Stimulated activated CD4-positive, alpha-beta T cell treated with anti-CD3 and anti-CD28 coated beads, Interleukin-1b, Interleukin-23, amount 100 ng/mL, for 1 hour (primary cell): ENCODE measurements at places on chromosomes 1 and 21.

GRCh38 chr21:43603641-43604504 is 55.4 kb downstream of the HSF2BP start:
- DNase-seq, result no peak

DNA sequence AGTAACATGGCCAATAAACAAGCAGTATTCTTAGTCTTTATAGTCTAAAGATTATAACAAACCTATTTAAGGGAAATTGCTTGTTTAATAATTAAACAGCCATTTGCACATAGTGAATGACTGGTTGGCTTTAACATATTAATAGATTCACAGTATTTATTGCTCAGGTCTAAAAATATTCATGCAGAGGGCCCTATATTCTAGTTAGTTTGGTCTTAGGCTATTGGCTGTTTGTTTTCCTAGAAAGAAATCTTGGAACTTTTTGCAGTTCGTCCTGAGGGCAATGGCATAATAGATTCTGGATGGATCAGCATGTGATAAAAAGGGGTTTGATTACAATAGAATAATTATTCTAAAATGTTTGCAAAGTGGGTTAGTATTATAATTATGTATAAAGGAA is 34.7 kb downstream of the BACH1 start:
- no peak for DNase-seq

GRCh38 chr1:93750955-93751354 is 69.3 kb upstream of the BCAR3 start:
- DNase-seq, result no peak

DNA sequence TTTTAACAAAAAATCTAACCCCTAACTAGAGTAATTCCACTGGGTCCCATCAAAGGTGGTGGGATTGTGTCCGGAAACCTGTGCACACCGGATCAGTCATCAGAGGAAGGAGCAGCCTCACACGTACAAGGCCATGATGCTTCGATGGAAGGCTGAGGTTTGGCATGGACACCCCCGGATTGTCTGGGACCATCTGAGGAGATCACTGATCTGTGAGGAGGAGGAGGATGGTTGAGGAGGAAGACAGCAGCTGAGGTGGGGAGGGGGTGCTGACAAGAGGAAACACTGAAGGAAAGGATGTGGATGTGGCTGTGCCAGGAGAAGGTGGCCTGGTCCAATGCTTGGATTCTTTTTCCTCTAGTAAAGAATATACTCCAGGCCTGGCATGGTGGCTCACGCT is 41.3 kb downstream of the GPR161 start:
- DNase-seq, result no peak

DNA sequence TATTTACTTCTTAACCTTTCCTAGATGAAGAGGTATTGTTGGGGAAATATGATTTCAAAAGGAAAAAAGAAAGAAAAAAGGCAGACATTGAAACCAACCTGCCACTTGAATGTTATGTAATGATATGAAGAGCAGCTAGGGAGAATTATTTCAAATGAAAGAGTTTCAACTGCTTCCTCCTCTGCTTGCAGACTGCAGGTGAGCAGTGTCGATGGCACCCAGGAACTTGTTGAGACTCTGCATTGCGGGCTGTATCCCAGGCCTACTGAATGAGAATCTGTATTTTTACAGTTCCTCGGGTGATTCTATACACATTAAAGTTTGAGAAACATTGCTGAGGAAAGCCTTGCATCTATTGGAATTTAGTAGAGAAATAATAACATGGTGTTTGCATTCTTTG is 3.7 kb upstream of the RUNX1 start:
- DNase-seq, result no peak

GRCh38 chr21:45118099-45118498 is 43.7 kb downstream of the ADARB1 start:
- no peak for DNase-seq

GRCh38 chr1:114094675-114095074 is 59.0 kb downstream of the SYT6 start:
- DNase-seq, result no peak
